Stimulated activated memory B cell treated with anti-CD40 and anti-IgM and Interleukin-4, amounts not matched to agents 10 μg/mL and 1 μg/mL and 100 μg/mL, for 72 hours (primary cell): ENCODE measurements at places on chromosomes 2 and 18.

DNA sequence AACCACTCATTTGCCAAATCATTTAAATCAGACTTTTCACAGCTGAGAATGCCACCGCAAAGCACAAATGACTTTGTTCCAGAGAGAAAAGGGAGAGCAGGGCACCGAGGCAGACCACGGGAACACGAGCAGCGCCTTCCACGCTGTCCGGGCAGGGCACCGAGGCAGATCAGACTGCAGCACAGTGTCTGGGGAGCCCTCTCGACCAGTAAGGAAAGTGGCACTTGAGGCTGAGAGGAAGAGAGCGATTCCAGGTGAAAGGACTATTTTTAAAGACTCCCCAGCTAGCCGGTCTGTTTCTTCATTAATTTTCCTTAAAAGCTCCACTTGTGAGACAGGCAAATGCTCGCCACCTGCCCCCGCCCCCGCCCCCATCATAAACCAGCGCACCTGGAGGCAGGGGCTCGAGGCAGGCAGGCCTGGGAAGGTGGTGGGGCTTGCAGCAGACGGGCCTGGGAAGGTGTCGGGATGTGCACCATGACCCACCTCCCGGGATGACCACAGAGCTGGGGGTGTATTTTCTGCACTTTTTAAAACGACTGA lies 80.9 kb upstream of the CTDP1 start:
- no peak for ATAC-seq

DNA sequence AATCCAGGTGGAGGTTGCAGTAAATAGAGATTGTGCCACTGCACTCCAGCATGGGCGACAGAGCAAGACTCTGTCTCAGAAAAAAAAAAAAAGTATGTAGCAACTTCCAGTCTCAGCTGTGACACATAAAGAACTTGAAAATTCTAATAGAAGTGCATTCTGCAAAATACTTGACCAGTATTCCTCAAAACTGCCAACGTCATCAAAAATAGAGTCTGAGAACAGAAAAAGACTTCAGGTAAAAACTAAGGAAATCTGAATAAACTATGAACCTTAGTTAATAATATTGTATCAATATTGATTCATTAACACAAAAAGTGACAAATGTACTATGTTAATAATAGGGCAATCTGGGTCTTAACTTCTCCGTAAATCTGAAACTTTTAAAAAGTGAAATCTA lies 76.7 kb upstream of the WDR75 start:
- no peak for ATAC-seq

DNA sequence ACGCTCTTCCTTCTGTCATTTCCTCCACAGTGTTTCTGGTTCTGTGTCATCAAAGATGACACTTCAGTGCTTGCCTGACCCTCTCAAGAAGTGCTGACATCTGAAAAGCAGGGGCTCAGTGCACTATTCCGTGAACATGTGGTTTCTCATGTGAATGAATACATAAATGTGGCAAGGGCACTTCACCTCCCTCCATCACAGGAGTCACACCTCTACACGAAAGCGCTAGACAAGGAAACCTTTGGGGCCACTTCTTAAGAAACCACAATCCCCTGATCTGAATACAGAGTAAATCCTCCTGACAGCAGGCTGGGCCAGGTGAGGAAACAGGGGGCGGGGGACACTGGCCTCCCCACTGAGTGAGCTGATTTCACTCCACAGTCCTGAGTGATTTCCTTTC lies 145.8 kb upstream of the ACAA2 start:
- ATAC-seq = peak; percentile 42

- no peak for ATAC-seq
These were observed 95.5 kb downstream of the MTCL1 start for GRCh38 chr18:8800876-8801262.

DNA sequence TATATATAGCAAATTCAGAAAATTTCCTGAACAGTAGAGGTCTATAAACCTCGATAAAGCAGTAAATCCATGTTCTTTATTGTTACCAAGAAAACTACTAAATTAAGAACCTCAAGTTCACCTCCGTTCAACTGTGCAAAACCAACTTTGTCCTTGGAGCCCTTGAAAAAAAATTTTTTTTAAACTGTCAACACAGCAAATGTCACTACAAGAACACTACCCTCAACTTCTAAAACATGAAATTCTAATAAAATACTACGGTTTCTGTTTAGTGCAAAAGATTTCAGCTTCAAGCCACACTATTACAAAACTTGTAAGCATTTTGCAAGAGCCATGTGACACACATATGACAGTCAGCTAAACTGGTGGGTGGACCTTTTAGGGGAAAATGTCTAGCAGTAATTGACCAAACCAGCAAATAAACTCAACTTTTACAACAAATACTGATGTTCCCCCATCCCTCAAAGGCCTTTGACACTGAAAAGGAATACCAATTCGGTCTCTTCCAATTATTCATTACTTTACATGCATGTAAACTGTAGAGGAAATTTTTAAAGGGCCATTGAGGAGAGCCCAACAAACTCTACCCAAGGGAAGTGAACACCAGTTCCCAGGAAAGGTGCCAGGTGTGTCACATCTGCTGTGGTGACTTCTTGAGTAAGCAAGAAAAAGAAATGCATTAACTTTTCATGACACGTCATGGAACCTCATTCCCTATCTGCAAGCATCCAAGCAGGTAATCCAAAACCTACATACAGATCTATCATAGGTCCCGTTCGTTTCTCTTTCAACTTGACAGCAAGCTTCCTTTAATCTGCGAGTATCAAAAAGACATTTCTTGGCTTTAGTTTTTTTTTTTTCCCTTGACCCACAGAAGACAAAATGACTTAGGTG lies 1.4 kb downstream of the RAB1A start:
- ATAC-seq = no peak

GRCh38 chr2:216769626-216770025 lies 74.3 kb upstream of the IGFBP5 start:
- ATAC-seq = no peak

- no peak for ATAC-seq
These were observed 25.6 kb downstream of the ARHGAP28 start for GRCh38 chr18:6755107-6755506.

GRCh38 chr2:113854970-113855740 lies 34.7 kb upstream of the ACTR3 start:
- ATAC-seq = peak; percentile 59

GRCh38 chr2:10619643-10620042 lies 70.1 kb downstream of the NOL10 start:
- no peak for ATAC-seq

GRCh38 chr2:177906041-177906718 lies 166.4 kb downstream of the PDE11A start:
- peak; percentile 69 for ATAC-seq

- no peak for ATAC-seq
These were observed 79.9 kb upstream of the OTOS start for GRCh38 chr2:240220371-240220770.

- no peak for ATAC-seq
These were observed 117.1 kb upstream of the BOD1L2 start for GRCh38 chr18:57029761-57030160.

GRCh38 chr18:36813101-36813775 lies 15.6 kb downstream of the TPGS2 start:
- no peak for ATAC-seq

DNA sequence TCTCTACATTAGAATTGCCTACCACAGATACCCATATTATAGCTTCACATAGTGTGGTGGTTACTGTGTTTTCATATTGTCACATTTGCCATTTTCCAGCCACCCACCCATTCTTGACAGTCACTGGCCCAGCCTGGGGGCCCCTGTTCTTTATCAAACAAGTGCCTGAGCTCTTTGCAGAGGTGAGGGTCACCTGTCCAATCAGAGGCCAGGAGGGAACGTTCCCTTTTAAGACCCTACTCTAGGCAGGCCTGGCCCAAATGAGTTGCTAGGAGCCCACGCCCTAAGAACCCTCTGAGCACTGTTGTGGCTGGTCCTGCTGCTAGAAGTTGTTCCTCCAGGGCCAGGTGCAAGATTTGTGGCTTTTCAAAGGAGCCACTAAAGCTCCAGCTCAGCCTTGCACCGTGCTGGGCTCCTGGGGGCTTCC lies 5.2 kb downstream of the IL37 start:
- no peak for ATAC-seq

- no peak for ATAC-seq
These were observed 21.6 kb downstream of the GCKR start for GRCh38 chr2:27518113-27518781.

DNA sequence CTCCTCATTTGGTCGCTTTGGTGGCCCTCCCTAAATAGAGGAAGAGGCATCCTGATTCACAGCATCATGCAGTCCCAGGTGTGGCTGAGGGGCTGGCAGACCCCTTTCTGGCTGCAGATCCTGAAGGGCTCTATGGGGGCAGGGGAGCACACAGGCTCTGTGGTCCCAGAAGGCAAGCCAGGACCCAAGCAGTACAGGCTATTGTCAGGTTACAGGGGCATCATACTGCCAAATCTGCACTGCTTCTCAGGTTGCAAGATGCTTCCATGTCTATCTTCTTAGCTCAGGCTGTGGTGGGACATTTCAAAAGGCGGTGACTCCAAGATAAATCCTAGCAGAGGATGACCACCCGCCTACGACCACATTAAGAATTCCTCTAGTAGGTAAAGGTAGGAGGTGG lies 54.3 kb downstream of the TTC32 start:
- no peak for ATAC-seq

DNA sequence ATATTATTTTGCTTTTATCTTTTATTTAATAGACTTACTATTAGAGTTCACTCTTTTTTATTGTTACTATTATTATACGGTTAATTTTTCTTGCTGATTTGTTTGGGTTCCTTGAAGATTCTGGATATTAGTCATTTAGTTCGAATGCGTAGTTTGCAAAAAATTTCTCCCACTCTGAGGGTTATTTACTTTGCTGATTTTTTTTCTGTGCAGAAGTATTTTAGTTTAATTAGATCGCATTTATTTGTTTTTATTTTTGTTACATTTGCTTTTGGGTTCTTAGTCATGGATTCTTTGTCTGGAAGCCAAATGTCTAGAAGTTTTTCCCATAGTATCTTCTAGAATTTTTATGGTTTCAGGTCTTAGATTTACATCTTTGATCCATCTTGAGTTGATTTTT lies 585.2 kb downstream of the CPS1 start:
- ATAC-seq = no peak

- no peak for ATAC-seq
These were observed 708.6 kb downstream of the CCDC85A start for GRCh38 chr2:56892382-56892781.

- no peak for ATAC-seq
These were observed 25.5 kb downstream of the IGFBP2 start for GRCh38 chr2:216658757-216659156.

GRCh38 chr18:46629361-46629760 lies 27.7 kb downstream of the LOXHD1 start:
- no peak for ATAC-seq

DNA sequence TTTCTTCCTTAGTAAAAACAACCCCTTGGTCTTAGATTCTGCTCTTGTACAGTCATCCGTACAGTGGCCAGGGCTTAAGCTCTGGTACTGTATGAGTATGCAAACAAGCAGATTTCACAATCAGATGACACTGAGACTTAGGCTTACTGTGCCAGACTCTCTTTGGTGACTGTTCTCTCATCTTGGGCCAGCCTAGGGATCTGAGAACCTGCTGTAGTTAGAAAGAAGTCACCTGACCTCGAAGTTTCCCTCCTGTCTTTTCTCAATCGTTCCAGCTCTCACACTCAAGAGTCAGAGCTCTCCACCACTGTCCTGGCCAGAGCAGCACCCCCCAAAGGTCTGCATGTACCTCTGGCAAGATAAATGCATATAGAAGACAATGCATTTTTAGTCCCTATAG lies 63.2 kb downstream of the ZEB2 start:
- ATAC-seq = peak; percentile 95

DNA sequence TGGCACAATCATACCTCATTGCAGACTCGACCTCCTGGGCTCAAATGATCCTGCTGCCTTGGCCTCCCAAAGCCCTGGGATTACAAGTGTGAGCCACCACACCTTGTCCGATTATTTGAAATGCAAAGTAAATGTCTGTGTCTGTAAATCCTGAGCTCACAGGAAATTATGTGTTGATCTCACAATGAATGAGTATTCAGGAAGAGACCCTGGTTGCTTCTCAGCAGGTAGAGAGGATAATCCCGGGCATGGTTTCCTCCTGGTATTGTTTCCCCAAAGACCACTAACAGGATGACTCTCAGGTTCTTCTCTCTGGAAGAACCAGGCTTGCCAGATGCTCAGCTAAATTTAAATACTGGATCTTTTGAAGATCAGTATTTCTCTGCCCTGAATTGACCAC lies 147.6 kb downstream of the LDLRAD4 start:
- ATAC-seq = no peak

DNA sequence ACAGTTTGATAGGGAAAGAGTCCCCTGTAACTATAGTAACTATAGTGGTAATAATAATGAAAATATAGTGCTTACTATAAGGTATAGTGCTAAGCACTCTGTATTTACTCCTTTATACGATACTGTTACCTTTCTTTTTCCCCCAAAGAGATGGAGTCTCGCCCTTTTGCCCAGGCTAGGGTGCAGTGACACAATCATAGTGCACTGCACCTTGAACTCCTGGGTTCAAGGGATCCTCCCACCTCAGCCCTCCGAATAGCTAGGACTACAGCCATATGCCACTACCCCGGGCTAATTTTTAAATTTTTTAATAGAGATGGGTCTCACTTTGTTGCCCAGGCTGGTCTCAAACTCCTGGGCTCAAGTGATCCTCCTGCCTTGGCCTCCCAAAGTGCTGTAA lies 34.6 kb downstream of the EML4 start:
- no peak for ATAC-seq

DNA sequence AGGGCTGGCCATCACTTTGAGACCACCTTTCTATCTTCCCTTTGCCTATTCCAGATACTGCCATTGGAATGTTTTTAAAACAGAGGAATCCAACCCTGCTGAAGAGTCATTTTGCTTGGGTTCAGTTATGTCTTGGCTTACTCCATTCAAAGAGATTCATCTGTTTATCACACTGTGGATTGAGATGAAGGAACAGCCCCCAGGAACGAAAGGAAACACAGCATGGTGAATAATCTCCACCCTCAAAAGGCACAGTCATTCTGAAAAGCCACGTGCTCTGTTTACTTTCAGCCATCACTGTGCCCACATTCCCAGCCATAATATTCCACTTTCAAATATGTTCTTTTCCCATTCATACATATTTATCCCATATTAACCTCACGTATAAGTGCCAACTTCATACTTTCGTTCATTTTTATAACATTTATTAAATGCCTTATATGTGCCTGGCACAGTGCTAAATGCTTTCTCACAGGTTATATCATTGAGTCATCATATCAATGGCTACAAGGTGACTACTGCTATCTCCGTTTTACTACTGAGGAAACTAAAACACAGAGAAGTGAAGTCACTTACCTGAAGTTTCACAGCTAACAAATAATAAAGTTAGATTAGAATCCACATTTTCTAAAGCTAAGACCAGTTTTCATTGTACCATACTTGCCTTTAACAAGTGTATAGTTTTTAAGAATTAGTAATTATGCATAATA lies 143.6 kb downstream of the OSR1 start:
- ATAC-seq = no peak
